ENCODE measurements at places on chromosomes 3 and 15. TPM values are rescaled to one million over a fixed set of nuclear protein-coding genes. Genes with fewer than 3 reads are reported as not detected.

SETD2 gene
- 31.2 TPM for total RNA-seq

GRCh38 chr3:148191966-148192365 is 505.7 kb upstream of the AGTR1 start:
- H3K36me3 ChIP-seq = no peaks in the 10 kb centered on the region
- no peak overlapping the region for H3K27ac ChIP-seq
- H3K4me3 ChIP-seq = no peak overlapping the region
- H3K27me3 ChIP-seq = no peaks in the 10 kb centered on the region

DNA sequence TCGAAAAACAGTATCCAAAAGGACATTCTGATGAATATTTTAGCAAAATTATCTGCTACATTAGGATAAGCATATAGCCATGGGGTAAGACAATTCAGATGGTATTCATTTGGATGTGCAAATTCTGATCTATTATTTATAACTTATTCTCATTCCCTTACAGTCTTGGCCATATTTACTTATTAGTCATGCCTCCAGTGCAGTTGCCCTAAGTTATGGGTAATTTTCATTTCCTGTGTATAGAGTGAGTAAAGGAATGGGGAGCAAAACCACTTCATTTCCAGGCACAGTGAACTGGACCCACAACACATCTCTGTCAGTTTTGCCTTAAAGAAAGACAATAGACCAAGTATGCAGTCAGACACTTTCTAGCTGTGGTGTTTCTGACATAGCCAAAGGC is 134.3 kb downstream of the POLQ start:
- no peak overlapping the region for H3K4me3 ChIP-seq
- H3K36me3 ChIP-seq = no peaks in the 10 kb centered on the region
- DNase-seq = no peak
- H3K27ac ChIP-seq = no peak overlapping the region
- no peaks in the 10 kb centered on the region for H3K27me3 ChIP-seq
- H3K4me1 ChIP-seq = peaks cover 9% of the 10 kb centered on the region

- DNase-seq = no peak
- H3K4me3 ChIP-seq = no peak overlapping the region
- H3K27me3 ChIP-seq = no peaks in the 10 kb centered on the region
- H3K4me1 ChIP-seq = no peaks in the 10 kb centered on the region
- H3K36me3 ChIP-seq = no peaks in the 10 kb centered on the region
Observed at GRCh38 chr3:55540579-55540978, 53.5 kb upstream of the WNT5A start.

- H3K27me3 ChIP-seq = no peaks in the 10 kb centered on the region
- no peaks in the 10 kb centered on the region for H3K4me1 ChIP-seq
- H3K27ac ChIP-seq = no peak overlapping the region
- no peak overlapping the region for H3K4me3 ChIP-seq
- no peaks in the 10 kb centered on the region for H3K36me3 ChIP-seq
- DNase-seq = no peak
Observed at GRCh38 chr3:168314166-168314565, 218.4 kb upstream of the GOLIM4 start.

DNA sequence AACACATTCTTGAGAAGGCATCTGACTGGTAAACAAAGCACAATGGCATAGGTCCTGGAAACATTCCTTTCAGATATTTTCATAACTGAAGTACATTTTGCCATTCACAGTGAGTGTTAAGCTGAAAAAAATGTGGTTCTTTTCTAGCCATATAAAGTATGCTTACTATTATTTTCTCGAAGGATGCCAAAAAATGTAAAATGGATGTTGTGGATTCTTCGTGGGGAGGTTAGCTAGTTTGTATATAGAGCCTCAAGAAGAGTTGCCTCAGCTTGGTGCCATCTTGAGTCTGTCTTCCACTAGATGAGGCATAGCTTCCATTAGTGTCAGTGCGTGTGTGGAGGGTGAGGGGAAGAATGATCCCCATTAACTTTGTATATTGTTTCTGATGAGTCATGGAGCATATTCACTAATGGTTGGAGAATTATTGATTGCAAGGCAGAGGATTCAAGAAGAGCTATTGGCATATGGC is 4.1 kb downstream of the MBNL1 start:
- DNase-seq = peak; percentile 66
- H3K27me3 ChIP-seq = no peaks in the 10 kb centered on the region
- peaks cover 45% of the 10 kb centered on the region for H3K4me1 ChIP-seq
- peaks cover 34% of the 10 kb centered on the region for H3K36me3 ChIP-seq

- DNase-seq = no peak
- H3K4me1 ChIP-seq = no peaks in the 10 kb centered on the region
- peaks cover 7% of the 10 kb centered on the region for H3K27me3 ChIP-seq
Observed at GRCh38 chr3:64509206-64509605, 178.6 kb downstream of the ADAMTS9 start.
